ENCODE measurements at places on chromosomes 4 and X.

DNA sequence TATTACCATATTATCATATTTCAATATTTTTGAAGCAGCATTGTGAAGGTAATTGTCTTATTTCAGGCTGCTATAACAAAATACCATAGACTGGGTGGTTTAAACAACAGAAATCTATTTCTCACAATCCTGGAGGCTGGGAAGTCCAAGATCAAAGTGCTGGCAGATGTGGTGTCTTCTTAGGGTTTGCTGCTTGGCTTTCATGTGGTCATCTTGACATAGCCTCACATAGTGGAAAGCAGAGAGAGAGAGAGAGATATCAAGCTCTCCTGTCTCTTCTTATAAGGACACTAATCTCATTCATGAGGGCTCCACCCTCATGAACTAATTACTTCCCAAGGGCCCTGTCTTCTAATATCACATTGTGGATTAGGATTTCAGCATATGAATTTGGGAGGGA lies 119.7 kb upstream of the NUDT6 start:
- no peak for DNase-seq

GRCh38 chr4:156971676-156972378 lies at the start of gene PDGFC:
PDGFC (minus strand) TSS chr4:156971799; CDS start chr4:156970903, 896 bp downstream.
- peak; percentile 78 for DNase-seq

- DNase-seq: no peak
Measured at GRCh38 chr4:127771535-127772275, 10.4 kb upstream of the HSPA4L start.

DNA sequence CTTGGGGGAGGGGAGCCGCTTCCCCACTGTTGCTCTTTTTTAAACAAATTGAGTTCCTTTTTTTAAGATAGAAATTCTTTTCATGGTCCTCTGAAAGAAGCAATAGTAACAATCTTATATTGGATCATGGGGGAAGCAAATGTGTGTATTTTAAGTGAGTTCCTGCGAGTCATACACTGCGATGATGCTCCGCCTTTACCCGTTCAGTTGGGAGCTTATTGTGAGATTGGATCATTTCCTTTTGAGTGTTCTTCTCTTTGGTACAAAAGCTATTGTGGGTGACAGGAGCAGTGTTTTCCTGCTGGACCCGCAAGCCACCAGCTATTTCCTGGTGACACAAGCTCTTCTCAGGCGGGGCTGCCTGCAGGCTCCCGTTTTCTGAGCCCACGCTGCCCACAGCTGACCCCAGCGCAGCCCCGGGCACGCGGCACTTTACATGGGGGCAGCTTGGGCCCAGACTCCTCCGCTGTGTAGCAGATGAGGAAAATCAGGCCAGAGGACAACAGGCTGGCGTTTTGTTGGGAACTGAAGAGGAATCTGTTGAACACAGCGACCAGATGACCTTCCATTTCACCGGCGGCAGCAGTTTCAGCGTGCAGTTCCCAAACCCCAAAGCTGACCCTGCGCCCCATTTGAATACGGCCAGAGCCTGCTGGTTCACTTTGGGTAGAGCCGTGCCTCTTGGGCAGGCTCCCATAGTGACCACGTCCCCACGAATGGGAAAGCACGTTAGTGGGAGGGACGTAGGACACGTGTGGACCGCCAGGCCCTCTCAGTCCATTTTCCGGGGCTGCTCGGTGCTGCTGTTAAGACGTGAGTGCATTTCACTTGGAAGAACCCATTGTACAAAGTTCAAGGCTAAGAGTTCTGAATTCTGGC lies 12.2 kb downstream of the TADA2B start:
- DNase-seq: no peak

GRCh38 chrX:15059474-15059873 lies 186.3 kb downstream of the MOSPD2 start:
- peak; percentile 22 for DNase-seq

DNA sequence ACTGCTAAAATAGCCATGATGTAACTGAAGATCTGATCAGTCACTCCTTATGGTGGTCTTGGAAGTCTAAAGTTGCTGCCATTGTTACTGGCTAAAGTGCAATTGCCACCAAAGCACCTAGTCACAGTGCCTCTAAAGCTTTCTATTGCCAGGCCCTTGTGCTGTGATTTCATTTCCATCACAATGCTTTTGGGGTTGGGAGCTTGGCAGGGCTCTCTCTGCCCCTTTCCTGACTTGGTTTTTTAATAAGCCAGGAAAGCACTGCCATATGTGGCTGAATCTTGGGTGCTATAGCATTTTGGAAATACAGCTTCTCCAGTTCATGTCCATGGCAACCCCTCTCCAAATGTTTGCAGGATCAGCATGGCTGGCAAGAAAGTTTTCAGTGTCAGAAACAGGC lies 1712.4 kb upstream of the TENM3 start:
- DNase-seq: no peak

GRCh38 chr4:31341601-31342359 lies 621.6 kb downstream of the PCDH7 start:
- no peak for DNase-seq

DNA sequence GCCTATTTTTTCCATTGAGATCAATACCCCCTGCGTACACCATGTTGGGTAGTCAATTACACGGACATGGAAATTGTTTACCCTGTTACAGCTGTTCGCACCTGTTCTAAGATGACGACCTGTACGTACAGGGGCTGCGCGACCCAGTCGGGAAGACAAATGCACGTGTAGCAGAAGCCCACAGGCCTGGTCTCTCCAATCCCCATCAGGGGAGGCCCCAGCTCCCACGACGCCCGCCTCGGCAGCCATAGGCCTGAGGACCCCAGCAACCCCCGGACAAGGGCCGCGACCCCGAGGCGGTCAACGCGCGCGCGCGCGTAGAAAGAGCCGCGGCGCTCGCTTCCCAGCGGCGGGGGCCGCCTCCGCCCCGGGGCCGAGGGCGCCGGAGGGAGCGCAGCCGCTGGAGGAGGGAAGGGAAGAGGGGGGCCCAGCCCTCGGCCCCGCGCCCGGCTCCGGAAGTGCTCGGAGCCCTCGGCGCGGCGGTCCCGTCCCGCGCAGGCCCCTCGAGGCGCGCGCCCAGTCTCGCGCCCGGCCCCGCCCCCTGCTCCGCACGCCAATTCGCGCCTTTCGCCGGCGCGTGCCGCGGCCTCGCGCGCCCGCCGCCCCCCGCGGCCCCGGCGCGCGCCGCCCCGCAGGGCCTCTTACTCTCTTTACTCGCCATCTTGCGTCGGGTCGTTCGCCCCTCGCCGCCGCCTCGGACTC lies 618 bp downstream of the RBBP7 start:
- no peak for DNase-seq

- no peak for DNase-seq
Measured at GRCh38 chr4:123889507-123889906, 492.9 kb downstream of the SPRY1 start.

DNA sequence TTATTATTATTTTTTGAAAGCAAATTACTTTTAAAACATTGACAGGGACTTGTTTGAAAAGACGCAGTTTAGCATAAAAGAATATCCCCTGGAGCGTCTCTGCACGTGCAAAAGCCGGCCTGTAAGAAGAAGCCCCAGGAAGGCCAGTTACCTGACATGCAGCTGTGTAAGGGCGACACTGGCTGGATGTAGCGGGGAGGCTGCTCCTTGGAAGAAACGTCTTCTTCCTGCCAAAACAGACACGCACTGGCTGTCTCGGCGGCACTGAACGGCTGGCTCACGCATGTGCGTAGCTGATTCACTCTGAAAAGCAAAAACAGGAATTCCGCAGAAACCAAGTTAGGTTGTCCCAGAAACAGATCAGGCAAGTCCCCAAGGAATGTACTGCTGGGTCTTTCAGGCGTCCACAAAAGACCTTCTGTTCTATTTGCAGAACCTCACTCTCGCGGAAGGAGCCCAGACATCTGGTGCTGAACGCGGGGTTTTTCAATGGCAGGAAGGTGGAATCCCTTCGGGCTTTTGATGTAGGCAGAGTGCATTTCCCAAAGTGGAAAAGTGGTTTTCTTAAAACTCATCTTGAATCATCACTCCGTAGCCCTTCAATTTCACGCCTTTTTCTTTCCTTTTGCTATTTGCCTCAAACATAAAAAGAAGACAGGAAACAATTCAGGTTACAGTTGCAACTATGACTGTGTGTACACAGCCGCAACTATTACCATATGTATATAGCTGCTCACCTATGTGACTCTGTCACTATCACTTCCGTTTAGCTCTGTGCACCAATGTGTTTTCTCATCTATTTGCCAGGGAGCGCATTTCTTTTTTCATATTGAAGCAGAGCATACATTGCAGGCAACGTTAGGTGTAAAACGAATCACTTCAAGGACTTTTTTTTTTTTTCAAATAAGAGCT lies 38.1 kb upstream of the ARSH start:
- peak; percentile 92 for DNase-seq

GRCh38 chr4:961351-962230 lies 11.8 kb downstream of the DGKQ start:
- no peak for DNase-seq

GRCh38 chr4:187258651-187259401 lies 535.2 kb upstream of the FAT1 start:
- no peak for DNase-seq

GRCh38 chr4:114378305-114378903 lies 220.2 kb upstream of the UGT8 start:
- DNase-seq: no peak

GRCh38 chr4:55078987-55079386 lies 46.4 kb downstream of the KDR start:
- DNase-seq: no peak

DNA sequence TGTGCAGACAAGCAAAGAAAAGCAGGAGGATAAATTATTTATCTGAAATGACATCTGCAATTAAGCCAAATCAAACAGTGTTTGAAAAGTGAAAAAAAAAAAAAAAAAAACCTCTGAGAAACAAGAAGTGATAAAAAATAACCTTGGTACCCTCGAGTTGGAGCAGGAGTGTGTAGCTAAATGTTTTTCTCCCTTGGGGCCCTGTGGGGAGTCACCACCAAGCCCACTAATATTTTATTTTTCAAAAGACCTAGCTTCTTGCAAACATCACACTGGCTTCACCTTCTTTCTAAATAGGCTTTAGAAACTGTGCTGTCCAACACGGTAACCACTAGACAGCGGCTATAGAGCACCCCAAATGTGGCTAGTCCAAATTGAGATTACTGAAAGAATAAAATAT lies 47.7 kb downstream of the SNX25 start:
- no peak for DNase-seq

DNA sequence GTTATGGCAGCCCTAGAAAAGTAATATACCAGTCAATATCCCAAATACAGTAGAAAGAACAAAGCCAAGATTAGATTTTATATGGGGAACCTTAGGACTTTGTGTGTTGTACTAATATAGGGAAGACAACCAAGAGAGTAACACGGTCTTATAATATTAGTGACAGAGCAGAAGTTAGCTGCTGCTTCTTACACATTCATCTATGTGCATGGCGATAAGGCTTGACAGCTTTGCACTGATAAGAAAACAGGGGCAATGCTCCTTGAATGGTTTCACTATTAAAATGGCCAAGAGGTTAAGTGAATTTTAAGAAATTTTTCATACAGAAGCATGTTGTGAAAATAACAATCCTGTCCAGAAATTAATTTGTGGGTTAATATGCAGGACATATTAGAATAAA lies 521.6 kb downstream of the CCSER1 start:
- no peak for DNase-seq

- DNase-seq: no peak
Measured at GRCh38 chr4:25146076-25146475, 14.2 kb downstream of the SEPSECS start.

DNA sequence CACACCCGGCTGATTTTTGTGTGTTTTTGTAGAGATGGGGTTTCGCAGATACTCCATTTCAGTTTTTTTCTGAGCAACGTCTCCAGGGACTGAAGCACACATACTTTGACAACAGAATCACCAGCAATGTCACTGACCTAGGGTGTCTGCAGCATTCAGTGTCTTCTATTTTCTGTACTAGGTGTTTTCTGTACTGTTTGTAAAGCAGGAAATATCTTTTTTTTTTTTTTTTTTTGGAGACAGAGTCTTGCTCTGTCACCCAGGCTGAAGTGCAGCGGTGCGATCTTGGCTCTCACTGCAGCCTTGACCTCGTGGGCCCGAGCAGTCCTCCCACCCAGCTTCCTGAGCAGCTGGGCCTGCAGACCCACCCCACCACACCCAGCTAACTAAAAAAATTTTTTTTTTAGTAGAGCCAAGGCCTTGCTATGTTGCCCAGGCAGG lies 8.9 kb downstream of the ADD1 start:
- DNase-seq: no peak

DNA sequence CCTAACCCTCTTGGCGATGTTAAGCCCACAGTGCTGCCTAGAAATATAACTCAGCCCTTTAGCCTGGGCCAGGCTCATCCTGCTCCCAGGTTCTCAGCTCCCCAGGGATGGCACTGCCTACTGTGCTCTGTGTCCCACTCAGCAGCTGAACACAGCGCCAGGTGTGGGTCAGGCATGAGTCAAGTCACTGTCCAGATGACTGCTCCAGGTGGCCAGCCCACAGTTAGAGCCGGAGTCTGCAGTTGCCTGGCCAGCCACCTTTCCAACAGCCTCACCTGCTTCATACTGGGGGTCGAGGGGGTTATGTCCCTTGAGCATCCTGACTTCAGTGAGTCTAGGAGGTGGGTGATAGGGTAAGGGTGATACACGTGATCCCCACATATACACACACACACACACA lies 48.4 kb downstream of the TBC1D14 start:
- DNase-seq: no peak

- no peak for DNase-seq
Measured at GRCh38 chr4:2886622-2887021, 43.0 kb downstream of the ADD1 start.

GRCh38 chrX:73768160-73768559 lies 205.2 kb downstream of the CHIC1 start:
- DNase-seq: no peak

DNA sequence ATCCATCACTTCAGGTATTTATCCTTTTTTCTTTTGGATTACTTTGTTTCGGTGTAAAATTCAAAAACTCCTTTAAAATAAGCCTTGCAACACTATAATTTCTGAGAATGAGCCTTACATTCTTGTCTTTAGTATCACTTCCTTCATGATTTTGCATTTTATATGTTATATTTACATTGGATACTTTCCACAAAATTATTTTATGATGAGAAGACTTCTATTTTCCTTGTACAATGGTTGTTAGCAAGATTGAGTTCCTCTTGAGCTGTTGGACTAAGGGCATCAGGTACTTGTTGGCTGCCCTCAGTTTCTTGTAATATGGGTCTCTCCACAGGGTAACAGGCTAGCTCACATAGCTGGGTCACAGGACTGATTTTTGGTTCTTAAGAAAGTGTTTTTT lies 22.7 kb upstream of the HPGDS start:
- DNase-seq: no peak

DNA sequence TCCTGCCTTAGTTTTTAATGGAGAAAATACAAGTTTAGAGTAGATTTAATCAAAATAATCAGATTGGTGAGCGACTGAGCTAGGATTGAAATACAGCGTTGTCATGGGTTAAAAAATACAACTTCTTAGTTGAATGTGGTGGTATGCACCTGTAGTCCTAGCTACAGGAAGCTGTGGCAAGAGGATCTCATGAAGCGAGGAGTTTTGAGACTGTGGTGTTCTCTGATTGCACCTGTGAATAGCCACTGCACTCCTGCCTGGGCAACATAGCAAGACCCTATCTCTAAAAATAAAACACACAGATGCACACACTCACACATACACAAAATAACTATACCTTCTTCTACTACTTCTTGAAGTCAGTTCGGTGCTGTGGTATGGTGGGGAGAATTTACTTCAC lies 19.8 kb upstream of the GBA3 start:
- no peak for DNase-seq

- peak; percentile 26 for DNase-seq
Measured at GRCh38 chr4:112234952-112235609, 3.5 kb downstream of the AP1AR start.
